ENCODE measurements at places on chromosomes 12 and 14.
A peak's percentile ranks its signal among the peaks of the same experiment; 100 is the strongest.

GRCh38 chr14:37114002-37114401, 58.4 kb downstream of the SLC25A21 start:
- no peak for DNase-seq

DNA sequence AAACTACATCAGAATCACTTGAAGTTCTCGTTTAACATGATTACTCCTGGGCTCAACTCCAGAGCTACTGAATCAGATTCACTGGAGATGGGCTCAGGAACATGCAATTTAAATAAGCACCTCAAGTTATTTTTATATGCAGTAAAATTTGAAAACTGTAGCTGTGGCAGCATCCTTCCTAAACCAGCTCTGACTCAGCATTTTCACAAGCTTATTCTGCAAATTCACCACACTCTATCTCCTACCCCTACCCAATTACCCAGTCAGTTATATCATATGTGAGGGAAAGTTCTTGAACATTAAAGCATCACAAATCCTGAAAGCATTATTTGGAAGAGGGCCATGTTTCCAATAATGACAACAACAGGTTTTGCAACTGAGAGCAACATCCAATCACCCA, 24.2 kb upstream of the LRRC9 start:
- no peak for DNase-seq

GRCh38 chr14:105064721-105065143, 498 bp downstream of the GPR132 start:
- DNase-seq = peak; percentile 62

GRCh38 chr12:64102339-64102738, 119.8 kb downstream of the KICS2 start:
- DNase-seq = no peak

- no peak for DNase-seq
Observed at GRCh38 chr14:71319666-71320065, 412.4 kb downstream of the PCNX1 start.

DNA sequence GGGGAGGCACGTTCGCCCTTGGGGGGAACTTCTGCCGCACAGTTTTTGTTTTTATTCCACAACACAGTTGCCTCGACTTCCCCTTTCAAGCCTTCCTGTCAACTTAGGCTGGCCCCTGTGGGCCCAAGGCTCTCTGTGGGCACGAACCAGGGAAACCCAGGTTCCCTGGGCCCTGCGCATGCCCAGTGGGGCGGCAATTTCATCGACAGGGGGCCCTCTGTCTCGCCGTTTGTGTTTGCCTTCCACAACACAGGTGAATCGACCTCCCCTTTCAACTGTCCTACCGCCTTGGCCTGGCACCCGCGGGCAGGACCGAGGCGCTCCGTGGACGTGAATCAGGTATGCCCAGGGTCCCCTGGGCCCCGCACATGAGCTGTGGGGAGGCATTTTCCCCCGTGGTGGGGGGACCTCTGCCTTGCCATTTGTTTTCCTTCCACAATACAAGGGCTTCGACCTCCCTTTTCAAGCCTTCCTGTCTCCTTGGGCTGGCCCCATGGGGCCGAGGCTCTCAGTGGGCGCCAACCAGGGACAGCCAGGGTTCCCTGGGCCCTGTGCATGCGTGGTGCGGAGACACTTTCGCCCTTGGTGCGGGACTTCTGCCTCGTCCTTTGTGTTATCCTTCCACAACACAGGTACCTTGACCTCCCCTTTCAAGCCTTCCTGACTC, 354.0 kb downstream of the ALG10 start:
- no peak for DNase-seq

DNA sequence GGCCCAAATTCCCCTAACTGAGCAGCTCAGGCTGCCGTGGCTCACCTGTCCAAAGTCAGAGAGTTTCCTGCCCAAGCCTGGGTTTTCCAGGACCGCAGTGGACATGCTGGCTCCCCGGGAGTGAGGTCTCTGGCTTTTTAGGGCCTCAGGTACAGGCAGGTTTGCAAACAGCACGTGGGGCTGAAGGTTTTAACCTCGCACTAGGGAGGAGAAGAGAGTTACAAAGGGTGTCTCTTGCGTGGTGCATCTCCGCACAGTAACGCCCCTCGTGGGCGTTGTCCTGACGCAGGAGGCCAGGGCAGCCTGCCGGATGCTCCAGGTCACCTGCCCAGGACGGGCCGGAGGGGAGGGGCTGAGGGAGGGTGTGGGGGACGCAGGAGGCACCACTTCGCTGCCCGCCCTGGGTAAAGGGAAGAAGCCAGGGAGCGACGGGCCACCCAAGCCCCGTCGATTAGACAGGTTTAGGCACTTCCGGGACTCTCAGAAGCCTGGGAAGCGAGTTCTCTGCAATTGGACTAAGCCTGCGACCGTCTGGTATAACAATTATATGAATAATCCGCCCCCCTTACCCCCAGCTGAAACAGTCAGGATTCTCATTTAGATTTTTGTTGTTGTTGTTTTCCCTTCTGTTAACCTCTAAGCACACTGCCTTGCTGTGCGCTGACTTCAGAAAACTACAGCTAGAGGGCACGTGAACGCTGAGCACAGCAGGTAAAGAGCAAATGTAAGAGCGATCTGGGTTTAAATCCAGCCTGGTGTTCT, at the start of gene PAH:
Gene PAH (minus strand): TSS at position 219 of the 762 bp plus-strand sequence. CDS start 114 bp downstream, at position 105.
- DNase-seq = no peak

GRCh38 chr12:26928661-26929060, 9.1 kb downstream of the INTS13 start:
- DNase-seq = no peak

DNA sequence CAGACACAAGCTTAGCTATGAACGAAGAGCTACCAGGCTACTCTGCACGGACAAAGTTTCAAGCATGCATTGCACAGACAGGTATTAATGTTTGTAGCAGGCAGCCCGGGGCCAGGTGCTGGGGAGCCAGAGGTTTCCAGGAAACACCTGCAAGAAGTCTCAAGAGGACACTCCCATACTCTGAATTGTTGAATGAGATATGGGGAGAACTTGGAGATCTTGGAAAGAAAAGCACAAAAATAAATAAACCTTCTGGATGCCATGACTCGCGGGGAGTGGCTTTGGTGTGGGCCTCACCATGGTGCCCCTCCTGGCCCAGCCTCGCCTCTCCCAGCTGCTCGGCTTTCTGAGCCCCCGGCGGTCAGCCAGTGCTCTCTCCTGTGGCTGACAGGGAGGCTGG, 186.8 kb downstream of the TTC7B start:
- no peak for DNase-seq

GRCh38 chr12:104534162-104534856, 77.6 kb downstream of the CHST11 start:
- no peak for DNase-seq

GRCh38 chr12:95788637-95789036, 1.9 kb downstream of the NTN4 start:
- no peak for DNase-seq

DNA sequence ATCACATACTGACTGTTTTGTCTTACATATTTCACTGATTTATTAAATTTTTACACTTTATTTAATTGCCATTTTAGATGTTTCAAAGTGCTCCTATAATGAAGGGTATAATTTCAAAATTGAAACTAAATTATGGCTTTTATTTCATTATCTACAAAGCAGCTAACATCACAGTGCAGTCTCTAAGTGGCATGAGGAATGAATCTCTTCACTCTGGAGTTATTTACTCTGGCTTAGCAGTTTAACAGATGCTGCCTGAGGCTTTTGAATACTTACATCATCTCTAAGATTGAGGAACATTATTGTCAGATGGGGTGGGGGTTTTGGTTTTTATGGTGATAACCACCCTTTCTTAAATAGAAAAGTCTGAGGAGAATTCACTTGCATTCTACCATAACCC, 386.4 kb downstream of the TRHDE start:
- no peak for DNase-seq

DNA sequence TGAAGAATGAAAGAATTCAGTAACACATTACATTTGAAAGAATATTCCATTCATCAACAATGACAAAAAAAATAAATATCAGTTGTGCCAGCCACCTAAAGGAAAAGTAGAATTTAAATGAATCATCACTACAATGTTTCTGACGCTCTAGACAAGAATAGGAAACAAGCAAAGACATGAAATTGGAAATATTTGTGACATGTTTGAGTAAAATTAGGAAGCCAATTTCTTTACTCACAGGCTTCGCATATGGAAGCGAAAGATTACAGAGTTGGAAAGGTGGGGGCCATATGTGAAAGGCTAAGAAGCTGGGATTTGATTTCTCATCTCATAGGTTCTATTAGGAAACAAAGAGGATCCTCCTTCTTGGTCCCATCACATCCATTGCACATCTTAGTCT, 279.0 kb downstream of the IPO8 start:
- no peak for DNase-seq

DNA sequence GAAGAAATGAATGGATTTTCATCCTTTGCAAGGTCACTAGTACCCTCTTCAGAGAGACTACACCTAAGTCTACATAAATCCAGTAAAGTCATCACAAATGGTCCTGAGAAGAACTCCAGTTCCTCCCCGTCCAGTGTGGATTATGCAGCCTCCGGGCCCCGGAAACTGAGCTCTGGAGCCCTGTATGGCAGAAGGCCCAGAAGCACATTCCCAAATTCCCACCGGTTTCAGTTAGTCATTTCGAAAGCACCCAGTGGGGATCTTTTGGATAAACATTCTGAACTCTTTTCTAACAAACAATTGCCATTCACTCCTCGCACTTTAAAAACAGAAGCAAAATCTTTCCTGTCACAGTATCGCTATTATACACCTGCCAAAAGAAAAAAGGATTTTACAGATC, 40.8 kb downstream of the SPATA7 start:
- DNase-seq = no peak

- peak; percentile 65 for DNase-seq
Observed at GRCh38 chr12:95173392-95174251, 43.6 kb downstream of the FGD6 start.

DNA sequence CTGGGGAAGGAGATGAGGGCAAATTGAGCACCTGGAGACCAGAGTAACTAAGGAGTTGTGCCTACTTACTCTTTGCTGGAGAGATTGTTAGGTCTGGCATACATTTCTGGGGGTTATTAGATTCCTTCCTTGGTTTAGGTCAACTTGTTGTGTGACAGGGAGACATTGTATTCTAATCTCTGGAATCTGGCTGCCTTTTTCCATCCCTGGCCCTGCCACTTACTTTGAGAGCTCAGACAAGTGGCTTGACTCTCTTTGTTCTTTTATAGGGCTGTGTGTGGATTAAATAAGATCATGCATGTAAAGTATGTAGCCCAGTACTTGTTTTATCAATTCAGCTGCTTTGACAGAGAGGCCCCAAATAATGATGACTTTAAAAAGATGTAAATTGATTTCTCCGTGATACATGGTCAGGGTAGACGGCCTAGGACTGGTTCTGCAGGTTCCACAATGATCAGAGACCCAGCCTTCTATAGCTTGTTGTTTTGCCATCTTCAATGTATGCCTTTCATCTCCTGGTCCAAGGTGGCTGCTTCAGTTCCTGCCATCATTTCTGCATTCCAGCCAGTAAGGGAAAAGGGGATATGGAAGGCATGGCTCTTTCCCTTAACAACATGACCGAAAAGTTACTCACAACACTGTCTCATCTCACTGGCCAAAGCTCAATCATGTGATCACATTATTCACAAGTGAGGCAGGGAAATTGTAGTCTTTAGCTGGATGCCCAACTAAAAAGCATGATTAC, 72.6 kb downstream of the CHST11 start:
- no peak for DNase-seq

GRCh38 chr14:31059152-31059924, 33.2 kb upstream of the STRN3 start:
- no peak for DNase-seq

DNA sequence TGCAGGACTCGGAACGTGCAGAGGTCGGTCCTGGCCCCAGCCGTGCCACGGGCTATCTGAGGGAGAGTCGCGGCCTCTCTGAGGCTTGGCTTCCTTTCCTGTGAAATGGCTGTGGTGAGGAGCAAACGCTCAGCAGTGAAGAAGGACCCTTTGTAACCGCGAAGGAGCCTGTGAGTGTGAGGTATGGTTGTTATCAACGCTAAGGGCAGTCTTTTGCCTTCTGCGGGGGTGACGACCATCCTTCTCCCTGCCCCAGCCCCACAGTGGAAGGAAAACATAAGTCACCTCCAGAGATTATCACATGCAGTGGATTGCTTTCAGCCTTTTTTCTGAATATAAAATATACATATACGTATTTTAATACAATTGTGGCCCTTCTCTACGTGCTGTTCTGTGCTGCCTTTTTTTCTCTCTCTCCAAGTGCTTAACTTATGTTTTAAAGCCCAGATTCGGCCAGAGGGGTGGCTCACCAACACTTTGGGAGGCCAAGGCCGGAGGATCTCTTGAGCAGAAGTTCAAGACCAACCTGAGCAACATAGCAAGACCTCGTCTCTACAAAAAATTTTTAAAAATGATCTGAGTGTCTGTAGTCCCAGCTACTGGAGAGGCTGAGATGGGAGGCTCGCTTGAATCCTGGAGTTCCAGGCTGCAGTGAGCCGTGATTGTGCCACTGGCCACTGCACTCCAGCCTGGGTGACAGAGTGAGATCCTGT, 17.4 kb downstream of the TAMALIN start:
- no peak for DNase-seq

- no peak for DNase-seq
Observed at GRCh38 chr12:93650626-93651025, 26.5 kb upstream of the CRADD start.
